ENCODE measurements at places on chromosomes 12 and 14.
A peak's percentile ranks its signal among the peaks of the same experiment; 100 is the strongest.

DNA sequence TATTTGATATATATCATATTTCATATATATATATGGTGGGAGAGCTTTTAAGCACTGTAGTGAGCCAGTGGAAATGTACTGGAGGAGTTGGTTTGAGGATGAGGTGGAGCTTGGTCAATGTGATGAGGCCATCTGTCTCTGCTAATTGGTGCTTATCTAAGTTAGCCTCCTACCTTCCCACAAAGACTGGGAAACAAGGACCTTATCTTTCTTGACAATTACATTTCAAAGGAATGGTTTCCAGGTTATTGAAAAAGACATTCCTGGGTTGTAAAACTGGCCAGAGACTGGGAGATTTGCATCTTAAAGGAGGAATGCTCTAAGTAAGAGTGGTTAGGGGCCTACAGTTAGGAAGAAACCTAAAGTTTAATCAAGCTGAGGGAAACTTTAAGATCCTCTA, 212.8 kb upstream of the SYT1 start:
- DNase-seq: no peak

DNA sequence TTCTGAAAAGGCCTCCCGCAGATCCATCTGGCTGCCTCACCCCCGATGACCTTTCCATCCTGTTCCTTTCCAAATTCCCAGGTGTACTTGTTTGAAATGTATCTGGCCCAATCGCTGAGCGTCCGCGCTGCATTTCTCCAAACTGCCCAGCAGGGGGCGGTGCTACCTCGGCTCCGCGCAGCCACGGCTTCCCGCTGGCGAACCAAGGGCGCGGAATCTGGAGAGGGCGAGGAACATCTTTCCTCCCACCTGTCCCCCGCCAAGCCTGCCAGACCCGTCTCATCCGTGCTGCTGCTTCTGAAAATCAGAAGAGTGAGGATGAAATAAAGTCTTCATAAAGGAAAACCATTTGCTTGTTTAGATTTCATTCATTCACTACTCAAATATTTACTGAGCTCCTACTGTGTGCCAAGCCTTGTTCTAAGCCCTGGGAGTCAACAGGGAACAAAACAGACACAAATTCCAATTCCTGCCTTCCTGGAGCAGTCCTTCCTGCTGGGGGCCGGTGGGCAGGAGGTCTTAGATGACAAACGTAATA, 16.8 kb upstream of the MYL2 start:
- DNase-seq: peak; percentile 33

- DNase-seq: no peak
Observed at GRCh38 chr12:120546050-120546386, 11.9 kb downstream of the RNF10 start.

- no peak for DNase-seq
Observed at GRCh38 chr12:81874166-81874565, 115.0 kb upstream of the PPFIA2 start.

DNA sequence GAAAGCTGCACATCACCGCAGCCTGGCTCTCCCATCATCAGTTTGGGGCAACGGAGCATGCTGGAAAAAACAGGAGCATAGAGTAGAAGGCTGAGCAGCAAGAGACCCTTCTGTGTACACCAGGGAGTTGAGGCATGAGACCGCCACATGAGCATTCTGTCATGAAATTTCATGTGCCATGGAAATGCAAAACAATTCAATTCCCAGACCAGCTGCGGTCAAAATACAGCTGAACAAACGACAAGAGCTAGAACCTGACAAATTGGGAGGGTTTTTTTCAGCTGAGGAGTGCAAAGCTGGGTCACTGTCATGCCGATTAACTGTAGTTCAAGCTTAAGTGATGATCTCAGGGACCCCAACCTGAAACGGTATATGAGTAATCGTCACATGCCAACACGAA, 37.1 kb downstream of the TMEM30B start:
- no peak for DNase-seq

DNA sequence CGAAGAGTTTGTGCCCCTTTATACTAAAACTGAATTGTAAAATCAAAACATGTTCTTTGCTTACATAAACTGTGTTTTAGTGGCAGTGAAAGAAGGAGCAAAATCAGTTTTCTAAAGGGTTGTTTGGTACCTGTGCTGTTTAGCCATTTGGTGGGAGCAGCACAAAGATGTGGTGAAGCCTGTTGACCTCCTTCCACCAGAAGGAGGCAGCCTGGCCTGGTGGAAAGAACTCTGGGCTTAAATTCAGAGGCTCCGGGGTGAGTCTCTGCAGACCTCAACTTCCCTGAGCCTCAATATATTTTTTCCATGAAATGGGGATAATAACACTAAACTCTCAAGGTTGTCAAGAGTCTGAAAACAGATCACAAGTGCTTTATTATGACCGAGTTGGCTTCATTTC, 502.5 kb downstream of the VRK1 start:
- no peak for DNase-seq

- DNase-seq: no peak
Observed at GRCh38 chr14:70651522-70651921, 9.8 kb downstream of the TTC9 start.

- DNase-seq: peak; percentile 21
Observed at GRCh38 chr12:8644345-8645248, 18.0 kb downstream of the MFAP5 start.

GRCh38 chr12:111685322-111685810, 390 bp downstream of the BRAP start:
- DNase-seq: peak; percentile 1

DNA sequence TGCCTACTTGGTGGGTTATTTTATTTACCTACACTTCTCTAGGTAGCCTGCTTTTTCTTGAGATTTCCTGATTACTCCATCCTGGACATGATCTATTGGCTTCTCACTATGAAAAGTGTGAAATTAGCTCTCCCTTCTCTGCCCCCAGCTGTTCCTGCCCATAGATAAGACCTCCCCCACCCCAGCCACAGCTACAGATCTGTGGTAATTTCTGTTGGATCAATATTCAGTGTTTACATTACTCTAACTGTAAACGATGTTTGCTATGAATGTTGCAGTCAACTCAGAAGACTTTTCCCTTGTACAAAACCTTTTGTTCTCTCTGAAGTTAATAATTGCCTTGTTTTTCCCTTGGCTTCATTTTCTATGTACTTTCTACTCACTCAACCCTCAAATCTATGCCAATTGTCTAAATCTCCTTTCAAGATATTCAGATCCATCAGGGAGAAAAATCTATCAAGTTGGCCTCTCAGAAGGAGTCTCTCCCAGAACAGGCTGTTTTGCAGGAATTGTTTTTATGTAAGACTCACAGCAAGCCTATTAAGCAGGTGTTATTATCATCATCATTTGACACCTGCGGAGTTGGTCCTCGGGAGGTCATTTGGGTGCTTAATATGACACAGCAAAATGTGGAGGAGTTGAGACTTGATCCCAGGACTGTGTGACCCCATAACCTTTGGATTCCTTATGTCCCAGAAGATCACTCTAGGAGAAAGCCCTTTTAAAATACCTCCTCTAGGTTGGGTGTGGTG, 227.4 kb downstream of the SUDS3 start:
- no peak for DNase-seq

Measured in activated gamma-delta T cell treated with anti-CD3 and anti-CD28 coated beads, Interleukin-2, amount 50 U/mL, for 16 hours (primary cell).